NCI-H1436 (cell line): ENCODE measurements at places on chromosomes 4 and X.

GRCh38 chr4:102598086-102598761 is 97.1 kb downstream of the NFKB1 start:
- no peak for DNase-seq

DNA sequence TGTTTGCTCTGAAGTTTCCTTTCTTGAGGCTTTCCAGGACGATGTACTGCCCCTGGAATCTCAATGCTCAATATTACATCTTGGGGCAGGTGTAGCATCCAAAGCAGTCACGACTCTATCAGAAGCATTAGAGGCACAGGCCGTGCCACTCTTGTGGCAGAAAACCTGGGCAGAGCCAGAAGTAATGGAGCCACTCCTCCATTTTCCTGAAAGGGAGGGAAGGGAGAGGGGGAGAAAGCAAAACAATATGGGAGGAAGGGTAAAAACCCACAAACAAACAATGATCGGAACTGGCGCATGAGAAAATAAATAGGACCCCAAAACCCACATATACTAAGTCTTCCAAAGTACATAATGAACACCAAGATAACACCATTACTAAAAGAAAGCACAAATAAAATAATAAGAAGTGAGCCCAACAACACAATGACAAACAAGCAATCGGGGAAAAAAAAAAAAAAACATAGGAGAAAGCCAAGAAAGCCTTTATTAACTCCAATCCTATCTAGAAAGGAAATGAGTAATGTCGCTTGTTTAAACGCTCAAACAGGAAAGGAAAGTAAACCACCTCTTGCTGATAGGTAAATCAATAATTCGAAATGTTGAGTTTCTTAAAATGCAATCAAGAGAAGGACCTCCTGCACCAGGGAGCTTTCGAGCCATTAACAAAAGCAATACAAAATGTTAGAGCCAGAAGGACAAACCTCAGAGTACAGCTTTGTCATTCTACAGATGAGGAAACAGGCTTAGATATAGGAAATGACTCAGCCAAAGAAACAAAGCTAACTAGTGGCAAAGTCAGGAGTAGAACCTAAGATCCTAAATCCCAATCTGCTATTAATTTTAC is 117.4 kb downstream of the ATRX start:
- no peak for DNase-seq

DNA sequence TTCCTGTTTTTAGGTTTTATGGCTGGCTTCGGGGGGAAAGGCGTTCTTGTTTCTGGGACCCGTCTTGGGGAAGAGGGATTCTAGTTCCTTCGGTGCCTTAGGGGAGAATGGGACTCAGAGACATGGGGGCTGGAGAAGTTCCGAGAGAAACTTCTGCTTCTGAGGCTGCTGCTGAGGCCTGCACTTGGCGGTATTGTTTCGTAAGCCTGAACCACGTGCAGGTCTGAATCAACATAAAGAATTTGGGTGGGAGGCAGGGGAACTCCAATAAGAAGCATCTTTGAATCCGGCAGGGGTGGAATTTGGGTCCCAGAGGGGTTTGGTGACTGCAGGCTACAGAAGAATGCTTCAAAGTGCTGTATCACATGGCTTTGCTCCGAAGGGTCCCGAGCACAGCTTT is 15.1 kb downstream of the XG start:
- no peak for DNase-seq

DNA sequence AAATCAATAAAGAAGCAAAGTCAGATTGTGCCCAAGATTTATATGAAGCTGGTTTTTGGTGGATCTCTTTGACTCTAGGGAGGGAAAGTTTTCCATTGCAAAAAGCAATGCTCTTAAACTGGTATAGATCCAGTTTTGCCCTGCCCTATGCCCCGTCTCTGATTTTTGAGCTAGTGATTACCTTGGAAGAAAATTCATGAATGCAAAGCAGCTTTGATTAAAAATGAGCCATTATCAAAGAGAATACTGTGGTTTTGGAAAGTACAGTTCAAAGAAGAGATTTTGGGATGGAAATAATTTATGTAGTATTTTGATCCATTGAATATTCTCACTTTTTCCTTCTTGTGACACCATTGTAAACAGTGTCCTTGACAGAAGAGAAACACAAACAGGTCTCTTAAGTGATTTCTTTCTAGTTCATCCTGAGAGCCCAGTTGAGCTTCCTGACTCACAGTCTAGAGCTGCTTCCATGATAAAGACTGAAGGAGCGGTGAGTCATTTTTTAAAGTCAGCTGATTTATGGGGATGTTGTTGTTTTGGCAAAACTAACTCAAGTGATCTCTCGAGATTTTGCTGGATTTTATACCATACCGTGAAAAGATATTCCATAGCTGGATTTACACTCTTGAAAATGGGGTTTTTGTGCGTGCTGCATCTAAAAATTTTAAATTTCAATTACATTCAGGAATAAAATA is 76.7 kb downstream of the AFF1 start:
- no peak for DNase-seq

DNA sequence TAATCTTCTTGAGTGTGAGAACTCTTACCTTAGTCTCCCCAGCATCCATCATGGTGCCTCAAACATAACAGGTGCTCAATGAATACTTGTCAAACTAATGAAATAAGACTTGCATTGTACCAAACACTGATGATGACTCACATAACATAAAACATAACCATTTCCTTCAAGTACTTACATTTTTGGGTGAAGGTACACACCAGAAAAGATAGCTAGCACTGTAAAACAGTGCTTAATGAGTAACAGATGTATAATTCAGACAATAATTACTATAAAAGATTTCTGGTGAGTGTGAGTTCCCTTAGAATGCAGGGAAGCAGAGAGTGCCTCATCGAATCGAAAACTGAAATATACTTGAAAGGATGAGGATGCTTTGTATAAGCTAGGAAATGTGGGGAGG is 70.1 kb upstream of the HCCS start:
- no peak for DNase-seq

- DNase-seq = no peak
These were observed 16.0 kb upstream of the RBMXL3 start for GRCh38 chrX:115173181-115173580.

GRCh38 chr4:88522702-88523324 is 763 bp downstream of the PYURF start:
- DNase-seq = no peak

GRCh38 chr4:109648266-109648996 is 54.8 kb downstream of the CASP6 start:
- no peak for DNase-seq
